ENCODE measurements at places on chromosomes 1 and 21. TPM values are rescaled to one million over a fixed set of nuclear protein-coding genes. Genes with fewer than 3 reads are reported as not detected.

The PLPPR4 gene
- total RNA-seq: 0.83 TPM

The PRRX1 gene
- total RNA-seq: 29.8 TPM

The PIGV gene
- total RNA-seq: 11.8 TPM

The CHRM3 gene
- total RNA-seq: 85.7 TPM

The OTUD3 gene
- total RNA-seq: 6.4 TPM

The THEM5 gene
- not detected for total RNA-seq

All from esophagus muscularis mucosa (tissue), 4 donors.